ENCODE measurements at places on chromosomes 5 and 9.

DNA sequence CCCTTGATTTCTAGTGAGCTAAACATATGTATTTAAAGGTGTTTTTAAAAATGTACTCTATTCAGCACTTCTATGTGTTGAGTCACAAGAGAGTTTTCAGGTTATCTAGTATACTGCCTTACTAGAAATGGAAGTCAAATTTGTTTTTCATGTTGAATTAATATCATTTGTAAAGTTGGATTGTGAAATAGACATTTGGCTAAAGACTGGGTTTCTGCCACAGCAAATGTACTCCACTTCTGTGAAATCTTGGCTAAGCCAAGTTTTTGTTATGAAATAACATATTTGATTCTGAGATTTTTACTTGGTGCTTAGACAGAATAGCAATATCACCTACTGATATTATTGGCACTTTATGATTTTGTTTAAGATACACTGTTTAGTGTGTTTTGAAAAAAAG lies 106.0 kb downstream of the CWC27 start:
- DNase-seq: no peak

DNA sequence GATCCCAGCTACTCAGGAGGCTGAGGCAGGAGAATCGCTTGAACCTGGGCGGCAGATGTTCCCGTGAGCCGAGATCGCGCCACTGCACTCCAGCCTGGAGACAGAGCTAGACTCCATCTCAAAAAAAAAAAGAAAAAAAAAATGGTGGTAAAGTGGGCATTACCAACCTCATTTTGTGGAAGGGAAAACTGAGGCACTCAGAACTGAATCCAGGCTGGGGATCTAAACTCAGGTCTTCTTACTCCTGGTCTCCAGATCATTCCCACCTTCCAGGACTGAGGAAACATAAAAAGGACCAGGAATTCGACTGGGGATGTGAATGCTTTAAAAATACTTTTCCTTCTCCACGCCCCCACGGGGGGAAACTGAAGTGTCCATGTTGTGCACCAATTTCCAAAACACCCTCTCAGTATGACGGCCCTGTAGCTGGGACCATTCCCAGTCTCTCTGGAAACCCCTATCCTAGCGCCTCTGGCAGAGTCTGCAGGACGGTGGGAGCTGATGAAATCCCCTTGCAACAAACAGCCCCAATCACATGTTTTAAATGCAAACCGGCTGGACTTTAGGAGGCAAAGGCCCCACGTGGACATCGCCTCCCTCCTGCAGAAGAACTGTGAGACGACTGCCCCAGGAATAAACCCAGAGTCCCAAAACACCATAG lies 8.9 kb upstream of the AKNA start:
- no peak for DNase-seq

- no peak for DNase-seq
Observed at GRCh38 chr9:121478816-121479676, 20.6 kb downstream of the GGTA1 start.

DNA sequence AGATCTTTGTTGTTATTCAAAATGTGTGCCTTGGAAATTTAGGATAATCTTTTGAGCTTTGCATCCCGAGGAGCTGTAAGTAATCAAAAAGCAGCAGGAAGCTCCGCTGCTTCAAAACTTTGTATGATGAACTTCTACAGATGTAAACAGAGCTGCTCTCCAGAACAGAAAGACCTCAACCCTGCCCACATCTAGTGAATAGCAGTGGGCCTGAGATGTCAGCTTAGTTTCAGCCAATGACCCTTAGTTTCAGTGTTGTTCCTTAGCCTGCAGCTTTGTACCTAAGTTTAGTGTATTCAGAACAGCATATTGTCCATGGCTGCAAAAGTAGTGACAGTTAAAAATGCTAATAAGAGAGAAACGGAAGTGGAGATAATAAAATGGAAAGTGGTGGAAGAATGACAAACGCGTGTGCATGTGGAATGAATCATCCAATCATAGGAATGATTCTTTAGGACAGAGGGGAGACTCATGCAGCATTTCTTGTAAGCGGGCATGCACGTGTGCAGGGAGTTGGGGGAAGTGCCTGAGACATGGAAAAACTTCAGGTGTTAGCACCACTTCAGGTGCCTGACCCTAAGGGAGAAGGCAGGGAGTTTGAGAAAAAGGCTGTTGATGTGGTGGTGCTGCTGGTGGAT lies 24.9 kb downstream of the SNX24 start:
- DNase-seq: no peak

DNA sequence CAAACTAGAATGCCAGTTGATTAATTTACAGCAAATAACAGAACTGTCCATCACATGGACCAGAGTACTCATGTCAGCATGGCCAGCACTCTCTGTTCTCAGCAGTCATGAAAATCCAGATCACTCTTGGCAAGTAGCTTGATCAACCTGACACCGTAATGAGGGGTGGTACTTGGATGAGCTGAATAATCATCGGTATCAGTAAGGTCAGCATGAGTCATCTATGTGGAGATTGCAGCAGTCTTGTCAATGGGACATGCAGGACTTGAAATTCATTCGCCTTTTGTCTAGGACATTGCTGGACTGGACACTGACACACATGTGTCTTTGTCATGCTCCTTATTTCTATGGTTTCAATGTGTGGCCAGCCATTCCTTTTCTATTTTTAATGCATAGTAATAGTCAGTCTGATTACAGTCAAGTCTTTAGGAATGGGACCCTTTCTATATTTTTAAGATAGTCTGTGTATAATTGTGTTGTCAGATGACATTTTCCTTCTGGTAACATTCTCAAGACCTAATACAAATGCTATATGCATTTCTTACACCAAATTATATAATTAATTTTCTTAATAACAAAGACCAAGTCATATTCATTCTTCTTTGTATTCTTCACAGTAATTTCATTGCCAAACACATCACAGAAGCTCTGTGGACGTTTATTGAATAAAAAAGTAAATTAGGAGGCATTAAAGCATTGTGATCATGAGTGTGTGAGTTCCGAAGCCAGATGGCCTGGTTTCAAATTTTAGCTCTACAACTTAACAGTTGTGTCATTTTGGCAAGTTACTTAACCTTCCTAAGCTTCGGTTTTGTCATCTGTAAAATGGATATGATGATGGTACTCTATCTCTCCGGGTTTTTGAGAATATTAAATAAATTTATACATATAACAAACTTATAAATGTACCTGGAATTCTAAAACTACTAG lies 57.4 kb downstream of the ADAMTSL1 start:
- no peak for DNase-seq

GRCh38 chr9:132350861-132351315 lies 3.9 kb downstream of the SETX start:
- DNase-seq: no peak

- no peak for DNase-seq
Observed at GRCh38 chr9:95937131-95937530, 61.6 kb downstream of the ERCC6L2 start.

DNA sequence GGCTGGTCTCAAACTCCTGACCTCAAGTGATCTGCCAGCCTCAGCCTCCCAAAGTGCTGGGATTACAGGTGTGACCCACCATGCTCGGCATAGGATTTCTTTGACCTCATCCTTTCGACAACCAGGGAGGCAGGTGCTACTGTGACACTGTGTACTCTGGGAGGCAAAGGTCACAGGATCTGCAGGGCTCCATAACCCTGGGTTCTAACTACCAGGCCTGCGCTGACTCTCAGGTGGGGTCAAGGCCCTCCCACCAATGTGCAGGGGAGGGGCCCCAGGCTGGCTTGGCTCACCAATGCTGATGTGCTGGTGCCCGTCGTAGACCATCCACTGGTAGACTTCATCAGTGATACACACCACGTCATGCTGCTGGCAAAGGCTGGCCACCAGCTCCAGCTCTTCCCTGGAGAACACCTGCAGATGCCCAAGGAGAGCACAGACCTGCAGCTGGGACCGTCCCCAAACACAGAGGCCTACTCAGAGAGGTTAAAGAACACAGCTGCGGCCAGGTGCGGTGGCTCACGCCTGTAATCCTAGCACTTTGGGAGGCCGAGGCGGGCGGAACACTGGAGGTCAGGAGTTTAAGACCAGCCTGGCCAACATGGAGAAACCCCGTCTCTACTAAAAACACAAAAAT lies 7.0 kb upstream of the SPOUT1 start:
- no peak for DNase-seq

DNA sequence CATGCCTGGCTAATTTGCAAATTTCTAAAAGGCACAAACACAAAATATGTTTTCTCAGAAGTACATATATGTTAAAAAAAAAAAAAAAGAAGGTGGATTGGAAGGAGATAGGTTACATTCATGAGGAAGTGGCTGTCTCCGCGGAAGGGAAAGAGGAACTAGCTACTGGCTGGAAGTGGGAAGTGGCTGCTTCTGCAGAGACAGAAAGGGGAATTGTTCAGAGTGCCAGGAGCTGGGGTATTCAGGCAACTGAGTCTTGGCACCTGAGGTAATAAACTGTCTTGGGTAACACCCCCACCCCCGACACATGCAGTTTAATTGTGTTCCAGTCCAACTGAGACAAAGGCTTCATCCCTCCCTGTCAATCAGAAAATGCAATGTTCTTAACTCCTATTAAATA lies 45.6 kb downstream of the S1PR3 start:
- no peak for DNase-seq

GRCh38 chr9:7164440-7165330 lies 406.9 kb downstream of the KDM4C start:
- no peak for DNase-seq

DNA sequence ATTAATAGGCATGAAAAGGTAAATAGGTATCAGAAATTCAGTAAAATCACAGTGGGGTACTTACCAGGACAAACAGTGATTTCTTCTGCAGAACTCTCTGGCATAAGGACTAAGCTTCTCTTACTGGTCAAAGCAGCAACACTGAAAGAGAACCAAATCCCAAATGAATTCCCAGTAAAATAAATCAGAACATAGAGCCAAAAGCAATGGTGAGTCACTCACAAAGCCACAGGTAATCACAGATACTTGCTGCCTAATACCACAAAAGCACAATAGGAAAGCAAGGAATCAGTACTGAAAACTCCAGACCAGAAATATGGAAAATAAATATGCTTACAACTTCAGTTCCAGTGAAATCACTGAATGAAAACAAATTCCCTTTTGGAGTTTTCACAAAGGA lies 50.7 kb downstream of the UIMC1 start:
- DNase-seq: no peak

DNA sequence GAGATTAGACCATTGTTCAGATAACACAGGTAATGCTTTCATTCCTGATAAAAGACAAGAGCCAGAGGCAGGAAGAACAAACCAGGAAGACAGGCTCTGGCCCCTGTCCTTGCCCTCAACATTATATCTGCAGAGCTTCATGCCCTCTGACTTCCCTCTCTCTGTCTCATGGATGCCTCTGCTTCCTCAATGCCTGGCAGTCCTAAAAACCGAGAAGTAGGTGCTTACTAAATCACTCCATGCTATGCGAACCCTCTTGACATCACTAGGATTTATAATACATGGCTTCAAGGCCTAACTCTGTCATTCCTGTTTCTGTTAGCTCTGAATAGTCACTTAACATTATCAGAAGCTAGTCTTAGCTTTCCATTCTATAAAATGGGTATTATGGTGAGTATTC lies 117.8 kb downstream of the TLR4 start:
- DNase-seq: no peak

DNA sequence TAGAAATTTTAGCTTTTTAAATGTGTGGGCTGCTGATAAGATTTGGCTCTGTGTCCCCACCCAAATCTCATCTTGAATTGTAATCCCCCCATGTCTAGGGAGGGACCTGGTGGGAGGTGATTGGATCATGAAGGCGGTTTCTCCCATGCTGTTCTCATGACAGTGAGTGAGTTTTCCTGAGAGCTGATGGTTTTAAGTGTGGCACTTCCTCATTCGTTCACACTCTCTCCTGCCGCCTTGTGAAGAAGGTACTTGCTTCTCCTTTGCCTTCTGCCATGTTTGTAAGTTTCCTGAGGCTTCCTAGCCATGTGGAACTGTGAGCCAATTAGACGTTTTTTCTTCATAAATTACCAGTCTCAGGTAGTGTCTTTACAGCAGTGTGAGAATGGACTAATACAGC lies 127.8 kb upstream of the MVB12B start:
- no peak for DNase-seq

DNA sequence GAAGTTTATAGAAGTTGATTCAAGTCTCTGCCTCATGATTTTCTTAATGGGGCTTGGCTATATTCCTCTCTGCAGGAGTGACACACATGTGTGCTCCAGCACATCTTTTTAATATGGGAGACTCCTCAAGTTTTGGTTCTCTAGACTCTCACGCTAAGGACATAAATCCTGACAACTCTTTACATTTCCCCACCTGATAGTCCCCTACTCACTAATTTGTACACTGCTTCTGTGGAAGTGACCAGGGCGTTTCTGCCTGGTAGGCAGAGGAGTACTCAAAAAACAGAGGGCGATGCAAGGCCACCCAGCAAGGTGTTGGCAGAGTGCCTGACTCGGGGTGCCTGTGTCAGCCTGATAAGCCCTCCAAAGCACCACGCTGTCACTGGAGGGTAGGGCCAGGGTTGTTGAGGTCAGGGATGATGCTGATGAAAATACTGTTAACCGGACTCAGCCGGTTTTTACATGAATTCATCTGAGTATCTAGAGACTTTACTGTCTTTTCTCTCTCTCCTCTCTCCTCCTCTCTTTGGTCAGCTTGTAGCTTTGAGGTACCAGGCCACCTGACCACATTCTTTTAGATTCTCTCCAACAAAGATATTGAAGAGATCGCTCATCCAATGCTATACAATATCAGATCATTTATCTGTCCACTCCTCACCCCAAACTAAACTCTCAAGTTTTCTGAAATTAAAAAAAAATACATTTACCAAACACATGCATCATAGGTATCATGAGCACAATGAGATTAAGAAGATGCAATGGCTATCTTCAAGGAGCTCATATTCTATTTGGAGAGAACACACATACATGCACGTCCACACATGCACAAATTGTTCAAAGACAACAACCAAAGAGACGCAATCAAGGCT lies 205.2 kb downstream of the PIK3R1 start:
- DNase-seq: no peak

- no peak for DNase-seq
Observed at GRCh38 chr5:177545487-177546257, 8.7 kb downstream of the FAM193B start.

- no peak for DNase-seq
Observed at GRCh38 chr9:10104774-10105173, 508.0 kb downstream of the PTPRD start.

DNA sequence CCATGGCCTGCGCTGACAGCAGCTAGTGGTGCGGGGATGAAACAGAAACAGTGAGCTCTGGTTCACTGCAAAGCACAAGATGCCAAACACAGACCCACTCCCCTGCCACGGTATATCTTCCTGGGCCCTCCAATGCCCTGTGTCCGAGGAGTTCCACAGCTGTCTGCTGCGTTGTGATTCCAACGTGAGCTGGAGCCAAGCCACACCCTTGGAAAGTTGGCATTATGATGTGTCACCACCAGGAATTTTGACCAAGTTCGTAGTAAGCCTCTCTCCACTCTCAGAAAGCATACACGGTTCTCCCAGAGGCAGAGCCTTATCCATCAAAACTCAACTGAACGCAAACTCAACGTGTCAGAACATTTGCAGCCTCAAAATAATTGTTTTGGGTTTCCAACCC lies 55.6 kb downstream of the MACROH2A1 start:
- DNase-seq: no peak

DNA sequence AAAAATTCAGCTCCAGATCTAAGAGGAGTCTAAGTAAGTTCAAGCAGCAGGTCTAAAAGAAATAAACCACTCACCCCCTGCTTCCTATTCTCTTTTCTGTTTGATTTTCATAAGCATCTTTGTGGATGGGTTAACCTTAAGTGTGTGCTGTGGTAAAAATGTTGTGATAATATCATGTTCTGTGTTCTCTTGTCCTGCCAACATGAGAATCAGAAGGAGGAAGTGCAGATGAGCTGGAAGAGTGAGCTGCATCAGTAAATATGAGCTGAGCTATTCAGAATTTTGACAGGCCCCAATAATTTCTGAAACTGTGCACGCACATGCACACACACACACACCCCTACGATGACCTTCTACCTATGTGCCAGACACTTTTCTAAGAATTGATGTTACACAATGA lies 186.5 kb upstream of the ANKRD55 start:
- DNase-seq: no peak

Measured in NCI-H1436 treated with DMSO at 0.1 percent for 48 hours (cell line).